GM12891 (cell line): ENCODE measurements at places on chromosomes 11 and 22.

DNA sequence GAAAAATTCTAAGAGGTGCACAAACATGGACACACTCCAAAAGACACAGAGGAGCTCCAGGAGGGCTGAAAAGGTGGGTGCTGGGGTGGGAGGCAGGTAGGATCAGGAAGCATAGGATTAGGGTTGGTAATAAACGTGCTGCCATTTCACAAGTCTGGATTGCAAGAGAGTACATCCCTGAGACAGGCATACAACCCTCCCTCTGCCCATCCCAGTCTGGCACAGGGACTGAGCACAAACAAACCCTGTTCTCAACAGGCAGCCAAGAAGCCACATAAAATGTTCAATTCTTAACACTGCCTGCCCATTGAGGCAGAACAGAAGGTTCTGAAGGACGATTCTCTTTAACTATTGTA lies 18.5 kb downstream of the SLC35F2 start:
- DNase-seq: no peak

- DNase-seq: no peak
These were observed 15.4 kb upstream of the LRP5 start for GRCh38 chr11:68297052-68297378.

GRCh38 chr22:44972363-44973083 lies 37.3 kb downstream of the PHF21B start:
- DNase-seq: no peak

GRCh38 chr22:21108379-21109115 lies 62.8 kb downstream of the LRRC74B start:
- DNase-seq: no peak

GRCh38 chr22:46196278-46196677 lies 46.0 kb downstream of the PPARA start:
- no peak for DNase-seq

DNA sequence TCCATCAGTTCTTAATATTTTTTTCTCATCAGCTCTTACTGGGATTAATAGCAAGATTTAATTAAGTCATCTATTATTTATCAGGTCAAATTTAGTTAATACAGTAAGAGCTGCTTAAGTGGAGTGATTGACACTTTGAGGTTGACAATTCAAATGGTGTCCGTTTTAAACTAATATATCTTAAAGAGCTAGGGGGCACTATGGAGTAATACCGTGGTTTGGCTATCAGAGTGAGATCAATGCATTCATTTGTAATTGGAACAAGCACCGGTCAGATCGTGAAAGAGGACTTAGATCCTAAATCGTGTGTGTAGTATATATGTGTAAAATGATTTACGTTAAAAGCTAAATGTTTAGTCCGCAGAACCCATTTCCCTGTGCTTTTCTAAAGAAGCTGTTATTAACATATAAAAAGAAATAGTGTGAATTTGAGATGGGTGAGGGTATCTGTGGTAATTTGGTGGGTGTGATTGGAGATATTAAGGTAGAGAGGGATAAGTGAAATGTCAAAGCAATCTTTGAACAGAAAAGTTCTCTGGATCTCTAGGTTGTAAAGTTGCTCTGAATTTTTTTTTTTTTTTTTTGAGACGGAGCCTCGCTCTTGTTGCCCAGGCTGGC lies 2.3 kb downstream of the SIK2 start:
- no peak for DNase-seq

GRCh38 chr11:59862252-59862651 lies 4.0 kb downstream of the TCN1 start:
- DNase-seq: no peak

DNA sequence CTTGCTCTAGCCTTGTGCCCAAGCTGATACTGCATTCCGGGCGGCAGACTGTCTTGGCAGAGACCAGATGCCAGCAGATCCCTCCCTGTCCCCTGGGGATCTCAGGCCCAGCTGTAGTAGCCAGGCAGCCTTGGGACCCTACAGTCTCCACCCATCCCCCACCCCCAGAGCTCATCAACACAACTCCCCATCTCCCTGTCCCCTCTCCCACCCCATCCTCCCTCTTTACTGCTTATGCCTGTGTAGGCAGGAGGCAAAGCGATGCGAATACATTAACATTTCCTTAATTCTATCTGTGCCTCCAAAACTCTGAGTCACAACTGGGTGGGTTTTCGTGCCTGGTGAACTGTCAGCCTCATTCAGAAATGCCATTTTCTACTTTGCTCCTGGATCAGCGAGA lies 547.6 kb downstream of the BUD13 start:
- DNase-seq: no peak

- no peak for DNase-seq
These were observed 11.4 kb downstream of the KCNJ5 start for GRCh38 chr11:128902515-128903066.

DNA sequence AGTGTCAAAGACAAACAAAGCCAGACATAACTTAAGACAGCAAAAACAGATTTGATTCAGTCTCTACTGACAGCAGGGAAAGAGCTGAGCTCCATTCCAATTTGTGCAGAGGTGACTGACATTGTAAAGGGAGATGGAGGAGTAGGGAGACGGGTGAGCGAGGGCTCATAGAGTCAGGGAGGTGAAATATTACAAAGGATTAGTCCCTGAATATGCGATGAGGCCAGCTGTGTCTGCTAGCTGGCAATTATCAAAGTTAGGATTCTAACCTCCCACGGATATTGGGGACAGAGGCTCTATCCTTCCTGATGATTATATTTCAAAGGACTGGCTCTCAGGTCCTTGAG lies 8.3 kb downstream of the PLAAT2 start:
- no peak for DNase-seq

GRCh38 chr22:49823289-49824045 lies 4.2 kb downstream of the BRD1 start:
- no peak for DNase-seq

GRCh38 chr11:14974515-14975251 lies 2.5 kb upstream of the CALCA start:
- DNase-seq: no peak

- DNase-seq: no peak
These were observed 999 bp downstream of the TSKU start for GRCh38 chr11:76783896-76784813.

DNA sequence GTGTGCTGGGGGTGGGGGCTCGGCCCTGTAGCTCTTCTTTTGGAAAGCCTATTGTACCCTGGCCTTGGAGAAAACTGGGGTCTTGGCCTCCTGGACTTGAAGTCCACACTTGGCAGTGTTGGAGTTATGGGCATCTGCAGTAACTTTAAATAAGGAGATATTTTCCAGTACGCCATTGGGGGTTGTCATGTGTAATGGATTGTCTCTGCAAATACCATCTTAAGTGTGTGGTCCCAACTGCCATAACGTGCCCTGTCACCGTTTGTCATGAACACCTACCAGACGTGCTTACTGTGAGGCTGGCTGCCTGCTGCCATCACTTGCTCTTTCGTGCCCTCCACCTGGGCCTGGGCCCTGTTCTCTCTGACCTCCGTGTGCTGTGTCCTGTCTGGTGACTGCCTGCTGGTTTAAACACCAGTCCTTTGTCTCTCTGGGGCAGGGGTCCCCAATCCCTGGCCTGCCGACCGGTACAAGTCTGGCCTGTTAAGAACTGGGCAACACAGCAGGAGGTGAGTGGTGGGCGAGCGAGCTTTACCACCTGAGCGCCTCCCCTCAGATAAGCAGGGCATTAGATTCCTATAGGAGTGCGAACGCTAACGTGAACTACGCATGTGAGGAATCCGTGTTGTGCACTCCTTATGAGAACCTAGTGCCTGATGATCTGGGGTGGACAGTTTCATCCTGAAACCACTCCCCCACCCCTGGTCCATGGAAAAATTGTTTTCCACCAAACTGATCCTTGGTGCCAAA lies 3.6 kb upstream of the ZDHHC8 start:
- DNase-seq: no peak

GRCh38 chr11:129644326-129644725 lies 171.3 kb upstream of the TMEM45B start:
- no peak for DNase-seq

DNA sequence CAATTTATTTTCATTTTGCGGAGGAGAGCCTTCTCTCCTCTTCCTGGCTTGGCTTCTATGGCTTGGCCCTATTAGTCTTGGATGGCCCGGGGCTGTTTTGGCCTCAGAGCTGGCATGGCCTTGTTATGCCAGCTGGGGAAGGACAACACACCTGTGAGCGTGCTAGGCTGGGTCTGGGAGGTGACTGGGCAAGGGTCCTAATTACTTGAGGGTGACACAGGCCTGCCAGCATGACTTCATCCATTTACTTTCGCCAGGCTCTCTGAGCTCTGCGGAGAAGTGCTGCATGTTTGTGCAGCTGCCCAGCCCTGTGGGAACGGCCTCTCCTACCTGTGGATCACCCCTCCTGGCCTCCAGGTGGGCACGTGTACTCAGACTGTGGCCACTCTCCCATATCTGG lies 153.6 kb downstream of the SNX19 start:
- DNase-seq: no peak

DNA sequence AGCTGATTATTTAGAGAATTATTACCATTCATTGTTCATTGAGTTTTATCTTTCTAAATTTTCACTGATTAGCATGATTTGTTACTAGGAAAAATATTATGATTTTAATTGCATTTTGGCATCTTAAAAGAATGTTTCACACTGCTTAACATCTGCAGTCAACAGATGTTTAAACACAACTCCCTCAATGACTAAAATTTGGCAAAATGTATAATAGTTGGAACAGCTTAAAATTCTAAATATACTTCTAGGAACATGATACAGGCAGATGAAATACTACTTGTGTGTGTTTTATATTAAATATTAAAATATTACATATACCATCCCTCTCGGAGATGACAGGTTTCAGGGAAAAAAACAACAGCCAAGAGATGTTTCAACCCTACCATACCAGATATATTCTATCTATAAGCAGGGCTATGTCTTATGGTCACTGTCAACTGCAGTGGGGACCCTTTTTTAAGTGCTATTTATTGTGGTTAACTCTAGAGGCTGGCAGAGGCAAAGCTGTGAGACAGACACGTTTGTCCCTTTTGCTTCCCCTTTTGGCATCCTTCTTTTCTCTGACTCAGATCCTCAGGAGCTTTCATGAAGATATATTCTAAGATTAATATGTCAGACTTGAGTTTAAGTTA lies 81.9 kb downstream of the BDNF start:
- DNase-seq: no peak

DNA sequence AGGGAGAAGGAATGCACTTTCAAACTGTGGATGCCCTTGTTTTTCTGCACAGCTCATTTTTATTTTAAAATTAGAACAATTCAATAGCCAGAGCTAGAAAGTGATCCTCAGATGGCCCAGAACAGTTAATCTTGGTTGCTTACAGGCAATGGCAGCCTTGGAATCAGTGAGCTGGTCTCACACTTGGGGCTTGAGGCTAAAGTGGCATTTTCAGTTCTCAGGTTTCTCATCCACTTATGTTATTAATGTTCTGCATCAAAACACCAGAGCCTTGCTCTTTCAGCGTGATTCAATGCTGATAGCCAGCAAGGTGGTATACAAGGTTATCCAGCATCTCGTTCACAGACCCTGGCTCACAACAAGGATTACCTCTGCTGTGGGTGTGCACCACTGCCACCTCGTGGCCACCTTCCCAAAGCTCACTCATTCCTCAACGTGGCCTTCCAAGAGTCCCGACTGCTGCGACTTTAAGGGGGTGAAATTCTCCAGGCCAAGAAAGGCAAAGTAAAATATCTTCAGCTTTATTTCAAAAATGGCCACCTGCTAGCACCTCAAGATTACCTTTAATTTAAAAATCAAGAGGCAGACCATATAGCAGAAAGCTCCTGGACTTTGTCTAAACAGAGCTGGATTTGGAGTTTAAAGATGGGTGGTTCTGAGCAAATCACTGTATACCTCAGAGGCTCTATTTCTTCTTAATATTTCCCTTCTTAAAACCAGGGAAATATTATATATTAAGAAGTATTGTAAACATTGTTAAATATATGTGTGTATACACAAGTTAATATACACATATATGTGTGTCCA lies 34.2 kb upstream of the FSHB start:
- no peak for DNase-seq

GRCh38 chr11:76667856-76668255 lies 2.7 kb downstream of the LRRC32 start:
- DNase-seq: no peak

DNA sequence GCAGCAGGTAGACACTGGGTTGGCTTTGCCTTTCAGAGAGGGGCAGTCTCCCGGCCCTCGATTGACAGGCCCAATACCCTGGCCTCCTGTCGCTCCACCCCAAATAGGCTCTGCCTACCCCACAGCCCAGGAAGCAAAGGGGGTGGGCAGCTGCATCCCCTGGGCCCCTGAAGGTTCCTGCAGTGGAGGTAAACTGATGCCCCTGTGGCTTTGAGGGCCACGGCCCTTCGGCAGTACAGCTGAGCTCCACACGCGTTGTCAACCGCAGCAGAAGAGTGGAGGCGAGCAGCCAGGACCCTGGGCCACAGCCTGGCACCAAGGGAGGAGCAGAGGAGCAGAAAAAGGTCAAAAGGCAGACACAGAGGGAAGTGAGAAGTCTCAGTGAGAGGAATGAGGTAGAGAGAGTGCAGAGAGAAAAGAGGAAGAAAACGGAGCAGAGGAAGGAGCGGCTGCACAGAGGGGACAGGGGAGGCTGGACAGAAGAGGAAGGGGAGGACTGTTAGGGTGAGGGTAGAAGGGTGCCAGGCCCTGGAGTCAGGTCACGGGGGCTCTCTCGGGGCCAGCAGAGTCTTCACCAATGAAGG lies 64.0 kb downstream of the SLC22A12 start:
- DNase-seq: no peak

DNA sequence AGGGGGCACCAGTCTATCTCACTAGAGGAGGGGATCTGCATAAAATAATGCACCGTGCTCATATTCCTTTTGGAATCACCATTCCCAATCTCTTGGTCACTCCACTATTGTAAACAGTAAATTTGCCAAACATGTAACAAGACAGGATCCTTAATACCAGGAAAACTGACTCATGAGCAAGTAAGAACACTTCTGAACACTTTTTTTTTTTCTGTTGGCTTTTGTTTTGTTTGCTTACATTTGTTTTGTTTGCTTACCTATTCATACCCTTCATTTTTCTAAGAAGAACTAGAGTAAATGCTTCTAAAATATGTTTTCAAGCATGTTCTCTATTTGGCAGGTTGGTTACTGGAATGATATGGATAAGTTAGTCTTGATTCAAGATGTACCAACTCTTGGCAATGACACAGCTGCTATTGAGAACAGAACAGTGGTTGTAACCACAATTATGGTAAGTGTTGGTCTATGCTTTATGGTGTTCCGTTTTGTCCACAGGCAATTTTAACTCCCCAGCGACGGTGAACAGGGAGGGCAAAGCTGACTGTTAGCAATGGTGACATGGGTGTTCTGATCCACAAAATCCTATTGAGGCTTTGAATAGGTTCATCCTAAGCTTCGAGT lies 111.8 kb downstream of the MSANTD4 start:
- no peak for DNase-seq

- peak; percentile 49 for DNase-seq
These were observed at the start of gene CTNND1 for GRCh38 chr11:57761301-57762234. TSS of gene CTNND1 (plus strand) at chr11:57761802. CDS start at chr11:57791479, 29,677 bp downstream.

GRCh38 chr11:132052904-132053303 lies 682.5 kb downstream of the NTM start:
- no peak for DNase-seq

- no peak for DNase-seq
These were observed 32.6 kb downstream of the RTN4R start for GRCh38 chr22:20235389-20235991.

- no peak for DNase-seq
These were observed 13.2 kb downstream of the SIK3 start for GRCh38 chr11:117084992-117085391.

GRCh38 chr11:79100093-79100910 lies 340.5 kb downstream of the TENM4 start:
- DNase-seq: peak; percentile 66
